ENCODE measurements at places on chromosomes 2 and 18. TPM values are rescaled to one million over a fixed set of nuclear protein-coding genes. Genes with fewer than 3 reads are reported as not detected.

DNA sequence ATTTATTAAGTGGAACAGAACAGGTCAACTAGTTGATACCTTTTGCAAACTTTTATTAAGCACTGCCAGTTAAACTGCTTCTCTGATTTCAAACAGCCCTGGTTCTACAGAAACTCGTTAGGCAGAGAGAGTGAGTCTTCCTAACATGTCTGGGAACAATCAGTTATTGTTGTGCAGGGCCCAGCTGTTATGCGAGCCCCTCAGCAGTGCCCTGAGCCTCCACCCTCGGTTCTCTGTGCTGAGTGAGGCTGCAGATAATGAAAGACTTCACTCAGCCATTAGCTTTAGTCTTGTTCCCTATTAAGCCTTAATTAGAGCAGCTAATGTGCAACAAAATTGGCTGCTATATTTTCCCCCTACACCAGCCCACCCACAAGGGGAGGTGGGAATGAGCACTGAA is 39.6 kb downstream of the KCTD18 start:
- no peak for DNase-seq

DNA sequence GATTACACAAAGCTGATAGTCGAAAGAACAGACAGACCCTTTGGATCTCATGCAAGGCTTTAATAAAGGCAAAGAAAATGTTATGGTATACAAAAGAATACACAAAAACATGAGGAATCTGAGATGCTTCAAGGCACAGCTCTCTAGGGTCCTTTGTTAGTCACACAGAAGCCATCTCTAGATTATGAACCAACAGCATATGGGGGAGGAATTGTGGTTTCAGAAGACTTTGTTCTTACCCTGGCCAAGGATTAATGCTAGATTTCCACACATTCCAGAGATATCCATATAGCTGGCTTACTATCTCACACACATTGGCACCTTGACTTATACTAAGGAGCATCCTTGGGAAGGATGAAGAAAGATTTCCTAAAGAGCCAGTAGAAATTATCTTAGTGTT is 206.1 kb downstream of the GULP1 start:
- no peak for DNase-seq

- DNase-seq, result no peak
Measured at GRCh38 chr2:42842466-42842865, 50.1 kb upstream of the HAAO start.

Gene SCN3A
- total RNA-seq, result not detected

- no peak for DNase-seq
Measured at GRCh38 chr2:206028101-206028500, 57.9 kb downstream of the INO80D start.

Gene ANKRD12
- total RNA-seq, result 117 TPM

Gene OTOS
- total RNA-seq, result not detected

- no peak for DNase-seq
Measured at GRCh38 chr2:108449410-108450130, 564 bp downstream of the GCC2 start.

DNA sequence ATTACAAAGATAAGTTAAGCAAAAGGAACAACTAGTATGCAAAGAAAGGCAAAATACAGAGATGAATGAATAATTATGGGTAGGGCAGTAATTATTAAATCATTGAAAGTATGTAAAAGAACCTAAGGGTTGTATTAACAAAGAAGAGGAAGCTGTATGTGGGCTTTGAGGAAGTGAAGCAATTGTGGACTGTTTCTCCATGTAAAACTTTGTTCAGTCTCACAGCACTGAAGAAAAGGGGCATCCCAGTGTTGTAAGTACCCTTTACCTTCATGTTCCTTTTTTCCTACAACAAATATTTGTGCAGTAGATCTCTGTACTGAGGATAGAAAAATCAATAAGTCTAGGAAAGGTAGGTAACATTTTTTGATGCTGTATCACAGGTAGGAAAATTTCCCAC is 388.7 kb upstream of the NRP2 start:
- DNase-seq, result no peak

DNA sequence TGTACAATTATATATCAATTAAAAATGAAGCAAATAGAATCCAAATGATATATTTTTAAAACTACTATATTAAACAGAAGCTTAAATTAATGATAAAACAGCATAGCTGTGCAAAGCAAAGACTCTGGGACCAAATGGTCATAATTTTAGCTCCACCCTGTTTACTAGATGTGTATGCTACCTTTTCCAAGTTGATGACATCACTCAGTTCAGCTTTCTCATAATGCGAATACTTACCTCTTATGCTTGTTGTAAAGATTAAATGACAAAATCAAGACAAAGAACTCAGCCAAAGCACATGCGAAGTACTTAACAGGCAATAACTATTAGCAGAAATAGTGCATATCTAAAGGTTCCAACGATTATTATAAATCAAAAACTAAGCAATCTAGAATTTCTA is 51.6 kb downstream of the LNPK start:
- no peak for DNase-seq

- DNase-seq, result no peak
Measured at GRCh38 chr2:195561116-195561921, 95.7 kb upstream of the SLC39A10 start.

- no peak for DNase-seq
Measured at GRCh38 chr2:178280244-178280852, 86.0 kb downstream of the OSBPL6 start.

DNA sequence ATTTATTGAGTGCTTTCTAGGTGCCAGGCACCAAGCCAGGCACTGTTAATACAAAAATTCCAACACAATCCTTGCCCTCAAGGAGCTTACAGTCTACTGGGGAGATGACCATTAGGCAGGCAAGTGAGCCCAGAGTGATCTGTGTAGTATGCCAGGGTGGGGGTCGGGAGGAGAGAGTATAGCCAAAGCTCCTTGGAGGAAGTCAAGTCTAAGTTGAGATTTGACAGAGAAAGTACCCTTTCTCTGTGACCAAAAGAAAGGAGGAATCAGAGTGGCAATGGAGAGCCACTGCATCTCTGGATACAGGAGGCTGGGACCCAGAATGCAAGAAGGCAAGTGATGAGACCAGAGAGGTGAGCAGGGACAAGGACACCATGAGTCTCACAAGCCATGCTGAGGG is 7.5 kb downstream of the ANKRD53 start:
- no peak for DNase-seq

DNA sequence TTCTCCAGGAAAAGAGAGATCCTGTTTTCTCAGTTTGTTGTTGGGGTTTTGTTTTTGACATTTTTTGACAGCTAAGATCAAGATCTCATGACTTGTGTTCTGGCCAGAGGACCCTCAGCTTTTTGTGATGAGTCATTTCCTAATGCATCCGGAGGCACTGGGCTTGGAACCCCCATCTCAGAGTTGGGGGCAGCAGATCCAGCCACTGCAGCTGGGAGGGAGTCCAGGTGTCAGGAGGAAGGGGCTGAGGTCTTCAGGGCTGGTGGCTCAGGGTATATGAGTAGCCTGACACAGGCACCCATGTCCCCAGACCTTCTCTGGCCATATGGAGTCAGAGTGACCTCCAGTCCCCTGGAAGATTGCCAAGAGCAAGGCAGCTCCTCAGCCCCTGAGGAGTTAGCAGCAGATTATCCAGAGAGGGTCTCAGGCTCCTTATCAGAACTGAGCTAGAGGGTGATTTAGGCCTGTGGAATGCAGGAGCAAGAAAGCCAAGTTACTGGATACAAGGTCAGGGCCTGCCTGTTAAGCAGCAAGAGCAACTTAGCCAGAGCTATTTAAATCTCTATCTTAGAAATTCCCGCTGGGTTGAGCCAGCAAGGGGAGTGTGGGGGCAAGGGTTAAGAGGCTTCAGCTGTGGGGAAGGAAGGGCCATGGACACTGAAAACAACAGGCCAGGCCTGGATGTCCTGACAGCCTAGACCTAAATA is 62.4 kb downstream of the TANC1 start:
- no peak for DNase-seq

- no peak for DNase-seq
Measured at GRCh38 chr2:60962528-60962927, 55.0 kb upstream of the PEX13 start.

Gene GPAT2
- 15.0 TPM for total RNA-seq

Gene TMEM247
- not detected for total RNA-seq

- no peak for DNase-seq
Measured at GRCh38 chr2:173216668-173217067, 138.0 kb upstream of the CDCA7 start.

Gene UPP2
- not detected for total RNA-seq

DNA sequence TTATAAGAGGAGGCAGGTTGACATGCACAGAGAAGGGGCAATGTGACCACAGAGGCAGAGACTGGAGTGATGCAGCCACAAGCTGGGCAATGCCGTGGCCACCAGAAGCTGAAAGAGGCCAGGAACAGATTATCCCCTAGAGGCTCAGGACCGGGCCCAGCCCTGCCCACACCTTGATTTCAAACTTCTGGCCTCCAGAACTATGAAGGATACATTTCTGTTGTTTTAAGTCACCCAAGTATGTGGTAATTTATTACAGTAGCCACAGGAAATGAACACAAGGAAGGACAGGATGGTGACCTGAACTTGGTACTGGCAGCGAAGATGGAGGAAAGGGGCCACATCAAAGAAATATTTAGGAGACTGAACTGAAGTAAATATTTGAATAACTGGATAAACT is 66.8 kb upstream of the RIOK3 start:
- no peak for DNase-seq

Gene MFF
- 64.7 TPM for total RNA-seq

Gene ICA1L
- total RNA-seq, result 4.5 TPM

GRCh38 chr18:2102022-2102421 is 469.3 kb downstream of the METTL4 start:
- no peak for DNase-seq

- no peak for DNase-seq
Measured at GRCh38 chr2:215410932-215411285, 25.0 kb downstream of the FN1 start.

- DNase-seq, result no peak
Measured at GRCh38 chr2:23323198-23323916, 61.6 kb upstream of the KLHL29 start.

DNA sequence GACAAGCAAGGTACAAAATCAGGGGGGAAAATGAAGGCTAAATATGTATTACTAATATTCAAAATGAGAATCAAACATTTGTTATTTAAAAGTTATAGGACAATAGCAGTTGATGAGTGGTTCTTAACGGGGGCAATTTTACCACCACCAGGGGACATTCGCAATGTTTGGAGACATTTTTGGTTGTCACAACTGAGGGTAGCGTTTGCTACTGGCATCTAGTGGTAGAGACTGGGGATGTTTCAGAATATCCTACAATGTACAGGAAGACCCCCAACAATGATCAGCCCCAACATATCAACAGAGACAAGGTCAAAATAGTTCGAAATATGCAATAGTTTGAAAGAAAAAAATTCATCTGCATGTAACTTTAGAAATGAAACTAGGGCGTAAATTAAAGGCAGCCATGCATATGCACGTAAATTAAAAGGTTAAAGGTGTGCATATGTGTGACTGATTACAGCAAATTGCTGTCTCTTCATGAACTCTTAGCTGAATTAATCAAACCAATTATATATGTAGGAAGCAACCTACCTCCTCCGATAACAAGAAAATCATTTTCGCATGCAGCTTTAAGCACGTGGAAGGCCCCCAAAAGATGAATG is 61.2 kb upstream of the CUL3 start:
- no peak for DNase-seq

- no peak for DNase-seq
Measured at GRCh38 chr2:172969166-172969565, 106.5 kb upstream of the MAP3K20 start.

- DNase-seq, result no peak
Measured at GRCh38 chr2:191051177-191051576, 37.2 kb upstream of the STAT1 start.

GRCh38 chr2:47719099-47719498 is 63.8 kb upstream of the MSH6 start:
- no peak for DNase-seq

DNA sequence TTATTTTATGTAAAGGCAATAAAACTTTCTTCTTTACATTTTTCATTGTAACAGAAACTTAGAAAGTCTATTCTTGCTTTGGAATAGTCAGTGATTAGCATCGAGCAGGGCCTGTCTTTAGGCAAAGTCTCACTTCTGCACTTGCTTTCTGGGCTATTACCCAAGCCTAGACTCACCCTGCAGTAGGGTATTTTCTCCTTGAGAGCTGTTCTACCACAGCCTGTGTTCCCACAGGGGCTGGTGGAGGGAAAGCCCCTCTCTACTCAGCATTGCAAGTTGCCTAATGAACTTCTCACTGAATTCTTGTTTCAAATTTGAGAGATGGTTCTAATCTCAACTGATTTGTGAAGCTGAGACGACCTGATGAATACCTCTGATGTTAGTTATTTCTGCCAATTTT is 111.7 kb upstream of the KLHL14 start:
- no peak for DNase-seq

Gene CCDC74A
- 4.9 TPM for total RNA-seq

DNA sequence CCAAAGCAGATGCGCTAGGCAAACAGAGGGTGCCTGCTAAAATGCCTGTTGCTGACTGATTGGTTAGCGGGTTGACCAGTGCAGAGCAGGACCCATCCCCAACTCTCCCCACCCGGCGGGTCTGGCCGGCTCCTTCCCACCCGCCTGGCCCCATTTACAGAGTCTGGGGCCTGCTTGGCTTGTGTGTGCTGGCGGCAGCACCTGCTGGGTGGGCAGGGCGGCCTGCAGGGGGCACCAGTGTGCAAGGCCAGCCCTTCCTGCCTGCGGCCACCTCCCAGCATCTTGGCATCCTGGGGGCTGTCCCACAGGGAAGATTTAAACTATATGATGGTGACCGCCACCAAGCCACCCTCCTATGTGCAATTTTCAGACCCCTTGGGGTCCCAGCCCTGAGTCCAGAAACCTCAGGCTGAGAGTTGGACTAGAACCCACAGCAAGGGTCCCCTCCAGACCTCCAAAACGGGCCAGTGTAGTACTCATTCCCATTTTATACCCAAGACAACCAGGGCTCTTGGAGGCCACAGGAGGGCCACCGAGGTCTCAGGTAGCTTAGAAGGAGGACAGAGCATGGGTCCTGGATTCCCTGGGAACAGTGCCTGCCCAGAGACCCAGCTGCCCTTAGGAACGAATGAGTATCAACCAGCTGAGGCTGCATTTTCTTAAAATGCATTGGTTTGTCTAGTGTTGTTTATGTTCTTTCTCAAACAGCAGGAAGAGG is 173.6 kb downstream of the SMAD7 start:
- DNase-seq, result peak; percentile 87

DNA sequence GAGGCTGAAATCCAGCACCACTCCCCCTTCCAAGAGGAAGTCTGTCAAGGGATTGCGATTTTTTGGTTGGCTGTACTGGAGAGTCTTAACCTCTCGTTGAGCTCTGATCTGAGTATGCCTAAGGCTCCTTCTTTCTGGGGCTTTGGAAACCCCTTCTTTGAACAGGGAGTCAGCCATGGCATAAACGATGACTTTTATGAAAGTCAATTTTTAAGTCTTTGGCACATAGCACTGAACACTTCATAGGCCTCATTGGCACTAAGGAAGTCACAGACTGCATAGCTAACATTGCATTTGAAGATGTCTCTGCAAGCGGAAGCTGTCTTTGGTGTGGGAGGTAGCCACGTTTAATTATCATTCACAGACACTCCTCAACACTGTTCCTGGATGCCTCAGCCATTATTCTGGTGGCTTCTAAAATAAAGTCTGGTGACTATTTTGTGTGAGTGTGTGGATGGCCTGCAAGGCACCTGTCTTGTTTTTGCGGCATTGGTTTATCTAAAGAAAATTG is 148.2 kb upstream of the NCK2 start:
- no peak for DNase-seq

Gene CDH19
- not detected for total RNA-seq

Gene IL1R1
- total RNA-seq, result 0.11 TPM
